ENCODE measurements at places on chromosomes 3 and 15.

GRCh38 chr15:31478702-31479221 lies 152.1 kb downstream of the KLF13 start:
- no peak for DNase-seq

DNA sequence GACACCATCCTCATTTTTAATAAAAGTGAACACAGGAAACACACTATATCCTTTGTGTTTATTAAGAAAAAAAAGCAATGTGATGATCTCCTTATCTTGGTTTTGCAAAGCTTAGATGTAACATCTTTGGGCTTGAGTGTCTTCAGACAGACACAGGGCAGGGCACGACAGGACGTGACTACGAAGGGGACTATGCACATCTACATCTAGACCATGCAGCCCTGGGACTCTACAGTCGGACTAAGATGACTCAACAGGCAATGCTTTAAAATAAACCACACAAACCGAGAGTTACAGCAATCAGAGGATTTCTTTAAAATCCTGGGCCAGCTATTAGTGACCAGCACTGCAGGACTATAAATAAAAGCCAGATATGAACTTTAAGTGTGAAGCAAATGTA lies 22.8 kb upstream of the TM2D3 start:
- no peak for DNase-seq

DNA sequence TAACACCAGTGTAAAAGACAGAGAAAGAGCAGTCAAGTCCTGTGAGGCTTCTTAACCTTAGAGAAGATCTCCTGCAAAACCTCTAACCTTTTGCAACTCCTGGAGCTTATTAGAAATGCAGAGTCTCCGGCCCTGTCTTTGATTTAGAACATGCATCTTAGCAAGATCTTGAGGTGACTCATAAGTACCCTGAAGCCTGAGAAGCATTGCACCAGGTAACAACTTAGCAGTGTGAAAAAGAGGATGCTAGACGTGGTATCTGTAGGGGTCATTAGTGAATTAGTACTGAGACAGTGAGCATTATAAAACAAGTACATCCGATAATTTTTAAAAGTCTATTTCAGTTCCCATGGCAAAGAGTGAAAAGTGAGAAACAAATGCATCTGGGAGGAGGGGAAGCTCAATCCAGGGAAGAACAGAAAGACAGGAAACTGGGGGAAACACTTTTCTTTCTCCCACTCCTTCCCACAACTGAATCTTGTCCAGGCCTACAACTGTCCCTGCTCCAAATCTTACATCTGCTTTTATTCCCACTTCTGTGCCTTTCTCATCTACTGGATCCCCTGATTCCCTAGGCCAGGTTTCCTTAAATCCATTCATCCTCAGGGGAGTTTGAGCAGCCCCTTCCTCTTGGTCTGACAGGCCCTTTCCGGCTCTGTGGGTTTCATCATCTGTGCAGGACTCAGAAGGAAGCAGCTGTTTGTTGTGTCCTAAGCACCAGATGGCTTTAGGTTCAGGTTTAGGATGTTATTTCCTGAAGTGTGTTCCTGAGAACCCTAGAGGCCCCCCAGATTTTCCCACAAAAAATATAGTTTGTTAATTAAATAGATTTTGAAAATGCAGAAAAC lies 128.1 kb upstream of the IL12A start:
- no peak for DNase-seq

DNA sequence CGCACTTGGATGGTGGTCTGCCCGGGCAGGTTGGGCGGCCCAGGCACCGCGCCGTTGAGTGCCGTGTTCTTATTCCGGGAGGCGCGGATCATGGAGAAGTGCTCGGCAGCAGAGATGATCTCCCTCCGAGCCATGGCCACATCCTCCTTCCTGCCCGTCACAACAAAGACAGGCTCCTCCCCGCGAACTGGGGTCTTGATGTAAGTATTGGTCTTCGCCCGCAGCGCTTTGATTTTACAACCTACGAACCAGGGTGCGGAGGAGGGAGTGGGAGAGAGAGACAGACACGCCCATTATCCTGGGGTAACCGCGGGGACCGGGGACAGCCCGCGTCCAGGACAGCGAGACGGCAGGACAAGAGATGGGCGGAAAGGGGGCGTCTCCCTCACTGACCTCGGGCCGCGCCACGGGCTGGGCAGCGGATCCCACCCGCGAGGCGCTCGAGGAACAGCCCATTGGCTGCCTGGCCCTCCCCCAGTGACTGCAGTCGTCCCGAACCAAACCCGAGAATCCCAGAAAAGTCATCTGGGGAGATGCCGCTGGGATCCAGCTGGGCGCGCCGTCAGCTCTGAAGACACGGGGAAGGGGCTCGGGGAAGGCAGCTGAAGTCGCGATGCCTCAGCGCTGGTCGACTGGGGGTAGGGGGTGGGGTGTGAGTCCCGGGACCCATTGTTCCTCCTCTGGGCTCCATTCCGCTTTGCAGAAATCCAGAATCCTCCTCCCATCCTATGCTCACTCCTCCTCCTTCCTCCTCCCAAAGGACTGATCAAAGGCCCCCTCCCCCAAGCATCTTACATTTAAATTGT lies 1.2 kb downstream of the MEX3B start:
- DNase-seq: no peak

DNA sequence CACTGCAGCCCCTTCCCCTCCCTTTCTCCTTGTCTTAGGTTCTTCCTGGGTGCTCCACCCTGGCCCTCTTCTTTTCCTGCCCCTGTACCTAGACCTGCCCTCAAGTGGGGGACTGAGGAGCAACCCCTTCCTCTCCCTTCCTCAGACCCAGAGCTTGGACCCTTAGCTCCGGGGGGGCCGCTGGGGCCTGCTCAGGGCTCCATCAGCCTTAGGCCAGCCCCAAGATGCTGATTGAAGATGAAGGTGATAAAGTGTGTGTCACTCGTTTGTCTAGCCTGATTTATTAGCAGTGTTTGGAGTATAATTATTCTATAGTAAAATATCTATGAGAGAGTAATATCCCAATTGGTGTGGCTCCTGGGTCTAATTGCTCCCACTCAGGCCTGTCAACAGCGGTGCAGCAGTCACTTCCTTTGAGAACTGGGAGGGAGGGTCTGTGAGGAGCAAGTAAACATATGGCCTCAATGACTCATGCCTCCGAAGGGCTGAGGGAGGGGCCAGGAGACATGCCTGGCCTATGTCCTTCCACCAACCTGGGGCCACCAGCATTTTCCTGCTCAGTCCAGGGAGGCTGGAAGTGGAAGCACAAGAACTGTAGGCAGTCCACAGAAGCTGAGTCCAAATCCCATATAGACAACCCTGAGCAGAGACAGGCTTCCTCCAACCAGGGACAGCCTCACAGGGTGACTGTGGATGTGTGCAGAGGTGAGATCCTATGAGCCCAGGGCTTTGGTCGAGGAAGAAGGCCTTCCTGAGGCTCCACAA lies 123.2 kb downstream of the DNAJB8 start:
- no peak for DNase-seq

DNA sequence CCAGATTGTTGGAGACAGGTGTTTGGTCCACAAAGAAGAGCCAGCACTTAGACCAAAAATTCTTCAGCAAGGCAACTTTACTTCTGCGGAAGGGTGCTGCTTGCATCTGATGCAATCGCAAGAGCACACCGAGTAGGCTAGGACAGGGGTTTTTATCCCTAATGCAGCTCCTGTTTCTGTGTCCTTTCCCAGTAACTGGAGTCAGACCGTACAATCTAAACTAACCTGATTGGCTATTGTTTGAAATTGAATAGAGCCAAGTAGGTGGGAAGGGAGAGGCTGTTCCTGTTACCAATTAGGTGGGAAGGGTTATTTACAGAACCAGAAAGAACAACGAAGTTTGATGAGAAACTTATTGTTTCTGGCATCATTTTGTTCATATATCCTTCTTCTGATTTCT lies 77.6 kb downstream of the CHCHD4 start:
- DNase-seq: no peak

- no peak for DNase-seq
These were observed 80.4 kb downstream of the ADAM10 start for GRCh38 chr15:58669108-58669507.

DNA sequence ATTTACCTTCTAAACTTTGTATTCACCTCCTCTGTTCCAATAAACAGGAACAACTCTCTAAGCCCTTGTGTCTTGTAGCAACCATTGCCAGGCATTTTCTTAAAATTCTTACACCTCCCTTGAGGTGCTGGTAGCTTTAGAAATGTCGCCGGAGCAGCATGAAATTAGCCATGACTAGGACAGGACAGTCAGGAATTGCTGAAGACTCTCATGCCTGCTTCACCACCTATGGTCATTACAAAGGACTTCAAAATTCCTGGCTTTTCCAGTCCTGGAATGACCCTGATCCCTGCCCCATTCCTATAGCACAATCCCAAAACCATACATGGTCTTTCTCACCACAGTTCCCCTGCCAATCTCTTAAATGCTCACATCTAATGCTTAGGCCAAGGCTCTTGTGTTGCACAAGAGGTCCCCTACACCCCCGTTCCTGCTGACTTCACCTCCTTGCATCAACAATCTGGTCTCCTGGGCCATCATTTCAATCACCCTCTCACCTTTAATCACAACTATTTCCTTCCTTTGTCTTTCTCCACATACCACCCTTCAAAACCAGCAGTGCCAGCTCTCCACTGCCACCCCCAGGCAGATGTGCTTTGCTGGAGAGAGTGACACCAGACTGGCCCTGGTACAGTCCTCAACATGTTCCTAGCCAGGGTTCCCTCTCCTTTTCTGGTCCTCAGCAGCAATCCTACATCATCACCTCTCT lies 113.2 kb upstream of the TJP1 start:
- DNase-seq: no peak

- no peak for DNase-seq
These were observed 14.2 kb upstream of the ANKDD1A start for GRCh38 chr15:64897345-64897985.

DNA sequence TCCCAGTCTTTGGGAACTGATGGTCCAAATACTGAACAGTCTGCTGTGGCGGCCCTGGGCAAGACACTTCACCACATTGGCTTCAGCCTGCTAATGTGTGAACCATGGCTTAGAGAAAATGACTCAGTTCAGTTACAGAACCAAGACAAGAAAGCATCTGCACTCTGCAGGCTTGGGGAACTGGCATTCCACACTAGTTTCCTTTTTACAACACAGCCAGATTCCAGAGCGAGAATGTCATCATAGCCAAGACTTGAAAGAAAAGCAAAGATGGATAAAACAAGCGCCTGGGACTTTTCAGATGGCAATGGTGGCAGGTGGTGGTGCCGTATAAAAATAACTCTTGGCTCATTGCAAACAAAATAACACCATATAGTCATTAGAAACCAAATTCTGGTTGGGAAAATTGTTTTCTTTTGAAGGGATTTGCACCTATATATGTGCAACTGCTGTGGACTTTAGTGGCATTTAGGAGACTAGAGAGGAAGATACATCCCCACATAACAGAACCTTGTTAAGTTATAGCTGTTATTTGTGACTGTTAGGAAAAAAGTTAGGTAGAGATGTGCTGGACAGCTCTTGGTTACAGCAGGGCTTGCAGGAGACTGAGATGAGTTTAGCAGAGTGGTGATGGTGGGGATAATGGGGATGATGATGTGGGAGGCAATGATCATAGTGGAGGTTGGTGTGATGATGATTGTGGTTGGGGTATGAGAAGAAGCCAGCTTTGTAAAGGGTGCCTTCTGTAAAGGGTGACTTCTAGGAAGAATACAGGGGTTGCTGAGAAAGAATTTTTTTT lies 273.6 kb downstream of the THRB start:
- DNase-seq: no peak

DNA sequence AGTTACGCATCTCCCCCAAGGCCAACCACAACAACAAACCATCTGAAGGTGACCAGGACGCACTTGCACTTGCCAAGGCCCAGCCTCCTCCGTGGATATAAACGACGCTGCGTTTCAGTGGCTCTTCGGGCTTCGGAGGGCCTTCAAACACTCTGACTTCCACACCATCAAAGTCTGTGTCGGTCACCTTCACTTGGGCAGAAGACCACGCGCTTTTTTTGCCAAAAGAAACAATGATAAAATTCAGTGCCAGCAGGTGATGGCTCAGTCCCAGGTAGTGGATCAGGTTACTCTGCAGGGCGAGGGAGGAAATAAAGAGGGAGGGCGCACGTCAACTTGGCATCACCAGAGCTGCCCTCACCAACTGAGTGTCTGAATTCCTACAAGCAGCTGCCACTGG lies 63.0 kb downstream of the NCEH1 start:
- no peak for DNase-seq

GRCh38 chr3:141380279-141380678 lies 12.0 kb downstream of the ZBTB38 start:
- DNase-seq: no peak

GRCh38 chr3:194874783-194875182 lies 189.1 kb downstream of the FAM43A start:
- DNase-seq: no peak

GRCh38 chr15:99514306-99514705 lies 51.5 kb upstream of the MEF2A start:
- no peak for DNase-seq

DNA sequence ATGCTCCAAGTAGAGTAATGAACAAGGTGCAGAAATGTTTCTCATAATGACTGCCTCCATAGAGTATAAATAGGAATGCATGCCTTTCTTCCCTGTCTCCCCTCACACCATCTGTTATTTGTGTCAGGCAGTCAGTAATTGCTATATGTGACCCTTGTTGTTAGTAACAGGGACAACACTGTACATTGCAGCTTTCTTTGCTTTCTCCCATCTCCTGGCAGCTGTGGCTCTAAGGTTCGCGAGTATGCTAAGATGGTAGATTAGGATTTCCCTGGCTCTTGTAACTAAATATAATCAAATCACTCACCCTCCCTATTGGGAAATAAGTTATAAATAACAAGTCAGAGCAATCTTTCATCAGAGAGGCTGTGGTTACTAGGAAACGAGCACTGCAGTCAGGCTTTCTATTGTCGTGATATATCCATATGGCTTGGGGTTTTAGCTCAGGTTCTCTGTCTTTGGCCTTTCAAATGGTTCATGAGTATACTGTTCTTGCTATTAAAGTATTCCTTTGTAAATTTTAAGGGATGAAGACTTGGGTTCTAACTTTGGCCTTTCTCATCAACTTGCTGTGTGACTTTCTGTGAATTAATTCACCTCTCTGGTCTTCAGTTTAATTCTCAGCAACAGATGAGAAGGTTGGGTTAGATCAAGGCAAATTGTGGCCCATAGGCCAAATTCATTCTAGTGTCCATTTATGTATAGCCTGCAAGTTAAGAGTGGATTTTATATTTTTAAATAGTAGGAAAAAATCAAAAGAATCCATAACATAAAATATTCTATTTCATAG lies 8.1 kb upstream of the MINDY4B start:
- no peak for DNase-seq

DNA sequence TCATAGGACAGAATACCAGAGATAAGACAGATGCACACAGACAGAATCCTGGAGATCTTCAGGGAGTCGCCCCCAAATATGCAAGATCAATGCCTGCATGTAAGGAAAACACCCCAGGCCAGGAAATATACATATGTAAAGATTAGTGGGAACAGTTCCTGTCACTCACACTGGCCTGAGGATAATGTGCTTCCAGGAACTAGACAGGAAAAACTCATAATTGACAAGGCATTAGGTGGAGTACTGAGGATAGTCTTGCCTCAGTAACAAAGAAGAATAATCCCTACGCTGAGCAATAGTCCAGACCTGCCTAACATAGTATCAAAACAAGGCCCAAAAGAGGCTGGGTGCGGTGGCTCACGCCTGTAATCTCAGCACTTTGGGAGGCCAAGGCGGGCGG lies 20.4 kb upstream of the B4GALT4 start:
- DNase-seq: no peak

Data from stimulated activated CD4-positive, alpha-beta T cell treated with anti-CD3 and anti-CD28 coated beads, Interleukin-4, amount 100 ng/mL, for 48 hours (primary cell).